Stimulated activated CD8-positive, alpha-beta memory T cell treated with anti-CD3 and anti-CD28 coated beads, Interleukin-7, amount 100 ng/mL, for 1 hour (primary cell): ENCODE measurements at places on chromosomes 5 and 9.

GRCh38 chr9:86459599-86460155 lies 105.5 kb upstream of the TUT7 start:
- DNase-seq: no peak

- DNase-seq: no peak
Observed at GRCh38 chr9:27541740-27542139, 12.1 kb upstream of the MOB3B start.

- DNase-seq: no peak
Observed at GRCh38 chr9:70195456-70195855, 63.3 kb upstream of the SMC5 start.

- no peak for DNase-seq
Observed at GRCh38 chr9:120463765-120464164, 116.2 kb downstream of the CDK5RAP2 start.

- DNase-seq: no peak
Observed at GRCh38 chr5:133049726-133050048, 2.1 kb upstream of the HSPA4 start.
